ENCODE measurements at places on chromosomes 2 and 18.

- no peak for DNase-seq
These were observed 201.7 kb upstream of the STON1 start for GRCh38 chr2:48328159-48328809.

DNA sequence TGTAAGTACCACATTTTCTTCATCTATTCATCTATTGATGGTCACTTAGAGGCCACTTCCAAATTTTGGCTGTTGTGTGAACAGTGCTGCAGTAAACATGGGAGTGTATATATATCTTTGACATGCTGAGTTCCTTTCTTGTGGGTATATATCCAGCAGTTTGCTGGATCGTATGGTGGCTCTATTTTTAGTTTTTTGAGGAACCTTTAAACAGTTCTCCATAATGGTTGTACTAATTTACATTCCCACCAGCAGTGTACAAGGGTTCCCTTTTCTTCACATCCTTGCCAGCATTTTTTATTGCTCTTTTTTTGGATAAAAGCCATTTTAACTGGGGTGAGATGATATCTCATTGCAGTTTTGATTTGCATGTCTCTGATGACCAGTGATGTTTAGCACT, 7.3 kb upstream of the ATP5MC3 start:
- no peak for DNase-seq

GRCh38 chr2:71453404-71454220, at the start of gene DYSF:
Gene DYSF, plus strand, starts transcription at chr2:71453561.
- DNase-seq = no peak

DNA sequence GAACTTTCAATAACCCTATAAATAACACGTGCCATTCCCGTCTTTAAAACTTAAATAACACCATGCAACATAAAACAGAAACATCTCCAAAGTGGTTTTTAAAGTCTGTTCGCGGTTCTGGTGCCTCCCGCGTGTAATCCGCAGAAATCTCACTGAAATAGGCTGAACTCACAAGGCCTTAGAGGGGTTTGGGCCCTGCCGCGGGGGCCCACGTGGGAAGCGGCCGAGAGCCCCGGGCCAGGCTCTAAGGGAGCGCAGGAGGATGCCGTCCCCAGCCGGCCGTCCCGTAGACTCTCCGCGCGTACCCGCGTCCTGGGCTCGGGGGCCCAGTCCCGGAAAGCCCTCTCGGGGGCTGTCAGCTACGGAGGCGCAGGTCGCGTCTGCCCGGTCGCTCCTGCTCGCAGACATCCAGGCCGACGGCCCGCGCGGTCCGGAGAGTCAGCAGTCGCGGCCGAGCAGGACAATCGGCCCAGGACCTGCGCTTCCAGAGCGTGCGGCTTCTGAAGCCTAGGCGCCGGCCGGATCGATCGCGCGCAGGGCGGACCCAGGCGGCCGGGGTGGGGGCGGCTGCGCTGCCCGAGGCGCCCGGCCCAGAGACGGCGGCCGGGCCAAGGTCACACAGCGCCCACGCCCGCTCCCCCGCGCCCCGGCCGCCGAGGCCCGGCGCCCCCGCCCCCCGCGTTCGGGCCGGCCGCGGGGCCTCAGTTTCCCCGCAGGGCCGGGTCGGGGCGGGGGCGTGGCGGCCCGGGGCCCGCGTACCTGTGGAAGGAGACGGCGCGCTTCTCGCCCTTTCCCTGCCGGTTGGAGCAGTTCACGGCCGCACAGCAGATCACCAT, 558 bp downstream of the THAP4 start:
- DNase-seq = no peak

DNA sequence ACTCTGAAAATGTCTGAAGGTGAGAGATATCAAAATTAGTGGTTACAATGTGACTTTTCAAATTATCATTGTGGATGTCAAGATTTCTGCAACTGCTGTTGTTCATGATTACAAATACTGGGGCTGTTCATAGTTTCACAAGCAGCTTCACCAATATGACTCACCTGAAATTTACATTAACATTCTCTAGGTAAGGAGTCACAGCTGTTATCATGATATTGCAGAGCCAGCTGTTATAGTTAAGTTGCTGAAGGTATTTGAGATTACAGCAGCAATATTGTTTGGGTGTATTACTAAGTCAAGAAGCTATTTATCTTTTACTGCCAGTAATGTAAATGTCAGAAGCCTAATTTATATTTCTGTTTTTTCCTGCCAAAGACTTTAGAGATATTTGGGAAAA, 140.0 kb downstream of the MC4R start:
- DNase-seq = no peak

DNA sequence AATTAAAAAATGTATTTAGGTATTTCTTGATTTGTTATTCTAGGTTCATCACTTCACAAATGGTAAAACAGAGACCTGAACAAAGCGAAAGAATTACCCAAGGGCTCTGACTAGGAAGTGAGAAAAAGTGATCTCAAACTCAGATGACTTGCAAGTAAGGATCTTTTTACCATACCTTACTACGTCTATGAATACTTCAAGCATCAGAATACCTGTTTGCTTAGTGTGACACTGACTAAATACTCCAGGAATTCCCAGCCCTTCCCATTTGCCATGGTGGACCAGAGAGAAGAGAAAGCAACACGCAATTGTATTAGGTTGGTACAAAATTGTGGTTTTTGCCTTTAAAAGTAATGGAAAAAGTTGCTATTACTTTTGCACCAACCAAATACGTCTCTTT, 35.8 kb upstream of the FIGN start:
- no peak for DNase-seq

DNA sequence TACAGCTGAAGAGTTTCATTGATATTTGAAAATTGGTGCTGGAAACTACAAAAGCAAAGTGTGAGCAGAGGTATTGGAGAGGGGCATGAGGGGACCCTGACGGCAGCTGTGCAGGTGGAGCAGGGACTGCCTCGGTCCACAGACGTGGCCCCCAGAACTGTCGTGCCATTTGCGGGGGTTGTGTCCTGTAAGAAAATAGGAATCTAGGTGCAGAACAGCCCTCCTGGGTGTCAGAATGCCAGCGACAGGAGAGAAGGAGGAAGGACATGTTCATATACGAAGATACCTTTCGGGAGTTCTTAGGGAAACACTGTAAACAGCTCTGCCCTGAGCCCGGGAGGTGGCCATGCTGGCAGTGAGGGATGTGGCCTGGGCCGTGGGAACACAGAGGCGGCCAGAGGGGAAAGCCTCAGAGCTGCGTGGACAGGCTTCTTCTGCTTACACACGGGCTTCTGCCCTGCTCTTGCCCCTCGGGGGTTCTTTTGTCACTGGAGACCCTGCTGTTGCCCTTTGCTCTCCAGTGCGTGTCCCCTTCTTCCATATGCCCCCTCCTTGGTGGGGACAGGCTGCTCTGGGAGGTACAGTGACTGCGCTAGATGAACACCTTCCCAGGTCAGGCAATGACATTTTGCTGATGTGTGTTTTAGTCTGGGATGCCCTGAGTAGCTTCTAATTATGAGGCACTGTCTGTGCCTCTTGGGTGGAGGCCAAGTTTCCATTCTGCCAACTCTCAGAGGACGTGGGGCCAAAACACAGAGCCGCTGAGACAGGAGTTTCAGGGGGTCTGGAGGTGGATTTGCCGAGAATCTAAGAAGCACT, 81.9 kb upstream of the TXNDC2 start:
- DNase-seq = no peak

DNA sequence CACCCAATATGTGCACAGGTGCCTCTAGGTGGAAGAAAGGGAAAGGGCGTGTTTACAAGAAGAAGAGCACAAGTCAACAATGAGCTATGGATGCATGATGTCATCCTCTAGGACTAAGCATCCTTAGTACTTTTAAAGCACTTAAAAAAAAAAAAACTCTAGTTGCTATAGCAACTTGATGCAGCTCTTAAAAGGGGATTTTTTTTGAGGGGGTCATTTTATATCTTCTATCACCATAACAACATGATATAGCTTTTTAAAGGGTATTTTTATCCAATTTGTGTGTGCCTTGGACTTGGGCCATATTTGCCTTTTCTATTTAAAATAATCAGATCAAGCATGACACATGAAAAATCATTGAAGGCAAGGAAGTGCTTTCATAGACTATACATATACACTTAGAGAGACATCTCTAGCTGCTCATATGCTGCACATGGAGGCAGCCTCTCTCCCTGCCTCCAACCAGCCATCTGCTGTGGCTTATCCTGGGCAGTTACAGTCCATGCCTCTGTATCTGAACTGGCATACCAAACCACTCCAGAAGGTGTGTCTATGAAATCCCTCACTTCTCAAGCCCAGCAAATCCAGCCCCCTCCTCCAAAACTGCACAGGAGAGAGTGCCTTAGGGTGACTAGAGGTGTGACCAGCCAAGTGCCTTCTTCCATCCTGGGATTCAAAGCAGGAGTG, 165.4 kb downstream of the MSH2 start:
- no peak for DNase-seq

- DNase-seq = no peak
These were observed 99.2 kb upstream of the VRK2 start for GRCh38 chr2:57947398-57947797.

- no peak for DNase-seq
These were observed 1080.5 kb upstream of the ACVR2A start for GRCh38 chr2:146764301-146764700.

GRCh38 chr18:75160364-75160763, 48.6 kb downstream of the PTGR3 start:
- no peak for DNase-seq

GRCh38 chr2:170404846-170405245, 226.9 kb downstream of the MYO3B start:
- DNase-seq = no peak

DNA sequence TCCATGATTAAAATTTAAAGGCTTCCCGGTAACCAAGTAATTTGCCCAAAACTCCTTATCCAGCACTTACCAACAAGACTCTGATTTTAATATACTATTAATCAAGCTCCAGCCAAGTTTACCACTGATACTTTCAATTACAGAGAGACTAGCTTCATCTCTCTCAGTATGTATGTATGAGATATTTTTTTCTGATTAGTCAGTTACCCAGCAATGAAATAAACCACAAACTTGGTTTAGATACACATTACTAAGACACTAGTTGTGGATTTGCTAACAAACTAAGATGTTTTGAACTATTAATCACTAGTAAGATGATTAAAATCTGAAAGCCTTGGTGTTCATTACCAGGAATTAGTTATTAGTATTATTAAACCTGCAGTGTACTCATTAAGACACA, 1272.2 kb upstream of the ACVR2A start:
- DNase-seq = no peak

DNA sequence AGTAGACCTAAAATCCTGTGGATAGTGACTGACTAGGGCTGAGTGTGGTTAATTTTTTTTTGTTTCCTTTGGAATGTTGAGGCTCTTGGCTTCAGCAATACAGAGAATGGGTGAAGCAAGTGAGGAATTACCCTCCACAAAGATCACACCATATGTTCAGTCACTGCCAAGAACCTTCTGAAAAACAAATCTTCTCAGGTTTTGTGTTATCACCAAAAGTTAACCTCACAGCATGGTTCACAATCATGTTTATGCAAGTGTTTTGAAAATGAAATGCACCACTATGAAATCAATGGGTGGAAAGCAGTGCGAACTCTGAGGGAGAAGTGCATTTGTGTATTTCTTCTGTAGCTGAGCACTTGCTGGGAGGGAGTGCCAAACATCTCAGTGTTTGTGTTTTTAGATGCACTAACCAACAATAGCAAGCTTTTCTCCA, 44.4 kb downstream of the SPATS2L start:
- no peak for DNase-seq

- no peak for DNase-seq
These were observed 56.3 kb upstream of the TANC1 start for GRCh38 chr2:158912112-158912511.

DNA sequence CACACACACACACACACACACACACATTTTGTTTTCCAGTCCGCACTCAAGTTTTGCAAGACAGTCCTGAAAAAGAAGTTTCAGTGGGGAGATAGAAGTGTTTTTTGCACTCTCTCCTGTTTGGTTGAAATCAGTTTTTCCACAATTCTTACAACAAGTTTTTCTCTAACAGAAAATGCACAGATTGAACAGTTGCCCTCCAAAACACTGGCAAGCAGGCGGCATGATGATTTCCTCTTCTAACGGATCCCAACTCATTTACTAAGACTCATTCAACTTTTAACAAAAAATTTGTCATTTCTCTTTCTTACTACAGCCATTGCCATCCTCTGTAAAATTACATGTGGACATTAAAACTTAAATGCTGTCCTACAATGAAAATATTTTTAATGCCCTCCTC, 117.6 kb upstream of the DTNA start:
- no peak for DNase-seq

DNA sequence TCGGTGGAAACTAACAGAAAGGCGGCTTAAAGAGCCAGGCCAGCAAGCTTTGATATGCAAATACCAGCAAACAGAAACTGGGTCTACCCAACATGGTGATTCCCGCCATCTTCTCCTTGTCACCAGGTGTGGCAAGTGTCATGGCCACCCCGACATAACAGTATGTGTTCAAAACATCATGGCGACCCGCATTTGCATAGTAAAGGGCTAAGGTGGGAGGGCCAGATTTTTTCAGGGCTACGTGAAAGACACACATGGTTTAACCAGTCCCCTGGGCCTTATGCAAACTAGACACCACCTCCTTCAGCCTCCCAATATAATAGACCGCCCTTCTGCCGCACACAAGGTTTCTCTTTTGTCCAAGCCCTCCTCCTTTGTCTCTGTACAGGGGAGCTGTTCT, 260.4 kb downstream of the METTL4 start:
- DNase-seq = no peak

GRCh38 chr2:101442667-101443061, 32.2 kb downstream of the RFX8 start:
- DNase-seq = no peak

DNA sequence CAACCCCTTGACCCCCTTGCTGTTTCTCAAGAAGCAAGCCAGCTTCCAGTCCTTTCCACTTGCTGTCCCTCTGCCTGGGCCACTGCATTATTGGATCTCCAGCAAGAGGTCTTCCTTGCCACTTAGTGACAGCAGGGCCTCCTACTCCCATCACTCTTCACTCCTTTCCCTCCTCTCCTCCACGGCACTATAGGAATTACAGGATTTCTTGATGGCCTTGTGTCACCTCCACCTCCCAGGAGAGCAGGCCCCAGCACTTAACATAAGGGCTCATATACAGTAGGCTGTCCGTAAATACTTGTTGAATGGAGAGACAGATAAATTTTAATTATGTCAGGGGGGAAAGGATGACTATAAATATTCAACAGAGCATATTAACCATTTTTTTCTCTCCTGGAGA, 129.4 kb downstream of the SP3 start:
- DNase-seq = no peak

GRCh38 chr18:42245137-42245536, 290.1 kb downstream of the PIK3C3 start:
- DNase-seq = no peak

DNA sequence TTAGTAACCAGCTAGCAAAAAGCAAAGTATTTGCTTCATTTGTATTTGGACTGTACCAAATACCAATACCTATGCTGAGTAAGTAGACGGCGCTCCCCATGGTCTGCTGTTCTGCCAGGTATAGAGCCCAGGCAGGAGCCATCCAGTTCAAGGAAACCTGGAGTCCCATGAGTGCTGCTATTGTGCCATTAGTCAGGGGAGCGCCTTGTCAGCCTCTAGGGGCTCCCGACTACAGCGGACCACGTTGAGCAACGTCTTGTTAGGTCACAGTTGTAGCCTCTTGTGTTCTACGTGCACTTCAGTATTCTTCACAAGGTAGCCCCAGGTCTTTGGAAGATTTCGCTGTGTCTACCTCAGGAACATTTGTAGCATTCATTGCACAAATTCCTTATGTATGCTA, 21.6 kb upstream of the SLC9A2 start:
- no peak for DNase-seq
